ENCODE measurements at places on chromosomes 2 and 18. TPM values are rescaled to one million over a fixed set of nuclear protein-coding genes. Genes with fewer than 3 reads are reported as not detected.

DNA sequence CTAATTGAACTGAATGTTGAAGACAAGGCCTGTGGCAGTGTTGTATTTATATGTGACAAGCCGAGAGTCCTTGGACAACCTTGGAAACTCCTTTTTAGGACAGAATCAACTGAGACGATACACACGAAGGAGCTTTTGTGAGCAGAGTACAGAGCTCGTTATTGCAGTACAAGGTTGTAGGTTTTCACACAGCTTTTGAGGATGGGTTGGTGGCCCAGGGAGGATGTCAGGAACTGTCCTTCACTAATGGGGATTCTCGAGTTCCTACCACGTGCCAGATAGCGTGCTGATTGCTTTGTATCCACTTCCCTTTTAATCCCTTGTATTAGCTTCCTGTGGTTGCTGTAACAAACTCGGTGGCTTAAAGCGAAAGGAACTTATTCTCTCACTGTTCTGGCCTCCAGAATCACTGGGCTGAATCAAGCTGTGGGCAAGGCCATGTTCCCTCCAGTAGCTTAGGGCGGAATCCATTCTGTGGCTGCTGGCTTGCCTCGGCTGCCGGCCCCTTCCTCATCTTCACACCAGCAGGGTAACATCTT lies 20.2 kb downstream of the INPP4A start:
- no peak for DNase-seq

GRCh38 chr18:26460449-26461091 lies 87.8 kb downstream of the KCTD1 start:
- DNase-seq: no peak

GRCh38 chr2:234251326-234252271 lies 201.1 kb downstream of the SPP2 start:
- no peak for DNase-seq

DNA sequence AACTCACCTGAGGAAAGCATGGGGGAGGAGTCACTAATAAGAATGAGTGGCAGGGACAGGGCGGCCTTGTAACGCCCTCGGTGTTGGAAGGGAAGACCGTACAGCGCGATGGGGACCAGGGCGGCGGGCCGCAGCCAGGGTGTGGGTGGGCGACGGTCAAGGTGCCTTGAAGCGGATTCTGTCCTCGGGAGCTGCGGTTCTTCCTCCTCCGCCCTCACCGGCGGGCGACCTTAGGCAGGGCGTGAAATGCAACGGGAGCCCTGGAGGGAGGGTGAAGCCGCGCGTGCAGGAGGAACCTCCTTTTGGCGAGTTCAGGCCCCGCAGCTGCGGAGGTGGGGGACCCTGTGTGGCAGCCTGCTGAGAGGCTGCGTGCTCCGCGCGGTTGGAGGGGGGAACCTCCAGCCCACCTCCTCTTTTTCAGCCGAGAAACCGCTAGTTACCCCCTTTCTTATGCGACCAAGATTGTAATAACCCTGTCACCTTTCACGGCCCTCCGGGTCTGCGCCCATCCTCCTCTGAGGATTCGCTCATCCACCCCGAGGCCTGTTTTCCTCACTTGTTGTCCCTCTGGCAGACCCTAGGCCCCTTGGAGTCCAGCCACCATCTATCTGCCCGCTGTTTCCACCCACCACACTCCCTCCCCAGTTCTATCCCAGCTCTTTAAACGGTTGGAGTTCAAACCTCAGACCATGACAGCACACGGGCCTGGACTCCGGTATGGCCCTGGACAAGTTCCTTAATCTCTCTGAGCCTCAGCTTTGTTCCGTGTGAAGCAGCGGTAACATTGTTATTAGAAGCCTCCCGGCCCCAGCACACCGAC lies 823 bp upstream of the RNU2-63P start:
- DNase-seq: peak; percentile 45

- DNase-seq: no peak
Observed at GRCh38 chr2:153394686-153395085, 83.9 kb downstream of the RPRM start.

GRCh38 chr2:147663962-147664361 lies 180.9 kb upstream of the ACVR2A start:
- no peak for DNase-seq

DNA sequence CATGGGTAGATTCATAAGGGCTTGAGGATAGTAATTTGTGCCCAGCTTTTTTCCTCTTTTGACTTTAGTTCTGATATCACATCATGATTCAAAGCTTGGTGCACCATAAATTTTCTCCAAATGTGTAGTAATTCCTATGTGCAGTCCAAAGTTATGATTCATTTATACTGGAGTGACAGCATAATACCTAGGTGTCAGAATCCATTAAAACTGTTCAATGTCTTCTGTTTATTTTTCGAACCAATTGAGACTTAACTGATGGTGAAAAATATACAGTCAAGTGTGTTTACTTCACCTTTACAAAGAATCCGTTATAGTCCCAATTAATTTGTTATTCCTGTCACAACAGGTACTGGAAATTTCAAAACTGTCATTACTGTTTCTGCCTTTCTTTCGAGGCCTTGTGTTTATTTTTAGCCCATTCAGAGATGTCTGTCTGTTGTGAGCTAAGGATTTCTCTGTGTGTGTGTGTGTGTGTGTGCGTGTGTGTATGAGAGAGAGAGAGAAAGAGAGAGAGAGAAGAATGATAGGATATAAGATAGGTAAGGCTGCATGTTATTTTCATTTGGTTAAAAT lies 389.7 kb upstream of the ATP5MC3 start:
- DNase-seq: no peak

DNA sequence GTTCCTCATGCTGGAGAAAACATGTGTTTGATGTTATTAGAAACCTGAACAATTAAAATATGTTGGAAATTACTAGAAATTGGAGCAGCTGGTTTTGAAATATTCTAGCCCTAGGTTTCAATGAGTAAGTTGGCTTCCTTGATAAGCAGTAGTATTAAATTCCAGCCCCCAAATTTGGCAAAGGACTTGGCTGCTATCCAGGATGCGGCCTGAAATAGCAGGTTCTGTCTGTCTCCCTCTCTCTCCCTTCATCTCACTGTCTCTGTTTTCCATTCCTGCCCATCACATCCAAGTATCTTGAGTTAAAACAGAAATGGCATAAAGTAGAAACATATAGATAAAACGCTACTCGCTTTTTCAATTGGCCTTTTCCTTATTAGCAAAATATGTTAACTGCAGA lies 20.9 kb upstream of the GPR45 start:
- no peak for DNase-seq

- DNase-seq: no peak
Observed at GRCh38 chr18:36610258-36610657, 218.5 kb downstream of the TPGS2 start.

DNA sequence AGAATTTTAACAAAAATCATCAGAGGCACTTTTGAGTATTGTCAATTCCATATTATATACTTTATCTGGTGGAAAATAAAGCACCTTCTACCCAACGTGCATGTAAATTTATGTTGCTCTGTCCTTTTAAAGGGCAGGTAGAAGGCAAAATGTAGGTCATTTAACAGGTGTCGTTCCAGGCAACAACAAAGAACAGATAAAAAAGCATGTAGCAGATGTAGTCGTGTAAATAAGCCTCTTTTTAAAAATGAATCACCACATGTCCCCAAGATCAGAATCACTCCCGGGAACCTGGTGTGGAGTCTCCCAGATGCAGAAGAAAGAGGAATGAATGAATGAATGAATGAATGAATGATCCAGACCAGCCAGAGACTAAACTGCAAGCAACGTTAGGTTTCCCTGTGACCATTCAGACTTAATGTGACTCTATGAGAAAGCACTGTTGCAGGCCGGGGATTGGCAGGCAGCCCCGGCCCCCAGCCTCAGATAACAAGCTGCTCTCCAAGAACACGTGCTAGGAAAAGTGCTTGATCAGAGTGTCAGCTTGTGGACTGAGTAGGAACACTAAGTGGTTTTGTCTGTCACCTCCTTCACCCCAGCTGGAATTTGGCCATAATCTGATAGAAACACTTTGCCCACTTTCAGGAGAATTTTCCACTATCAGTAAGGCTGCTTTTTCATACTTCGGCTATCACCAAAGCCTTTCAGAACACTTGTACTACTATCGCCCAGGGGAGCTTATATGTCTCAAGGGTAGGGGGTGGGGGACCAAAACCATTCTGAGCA lies 100.6 kb downstream of the CDK15 start:
- no peak for DNase-seq

DNA sequence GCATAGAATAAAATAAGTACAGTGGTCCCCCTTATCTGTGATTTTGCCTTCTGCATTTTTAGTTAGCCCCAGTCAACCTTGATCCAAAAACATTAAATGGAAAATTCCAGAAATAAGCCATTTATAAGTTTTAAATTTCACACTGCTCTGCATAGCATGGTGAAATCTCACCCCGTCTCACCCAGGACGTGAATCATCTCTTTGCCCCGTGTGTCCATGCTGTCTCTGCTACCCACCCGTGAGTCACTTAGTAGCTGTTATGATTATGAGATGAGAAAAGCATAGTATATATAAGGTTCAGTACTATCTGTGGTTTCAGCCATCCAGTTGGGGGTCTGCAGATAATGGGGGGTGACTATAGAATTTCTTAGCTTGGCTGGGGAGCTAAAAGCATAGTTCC lies 67.3 kb downstream of the RHBDD1 start:
- no peak for DNase-seq

GRCh38 chr2:8680822-8681760 lies 765 bp upstream of the ID2 start:
- DNase-seq: no peak

- peak; percentile 61 for DNase-seq
Observed at GRCh38 chr2:38665854-38666555, at the start of gene GALM. Gene GALM, plus strand, starts transcription at chr2:38666114. Its CDS starts 48 bp downstream, at chr2:38666162.

DNA sequence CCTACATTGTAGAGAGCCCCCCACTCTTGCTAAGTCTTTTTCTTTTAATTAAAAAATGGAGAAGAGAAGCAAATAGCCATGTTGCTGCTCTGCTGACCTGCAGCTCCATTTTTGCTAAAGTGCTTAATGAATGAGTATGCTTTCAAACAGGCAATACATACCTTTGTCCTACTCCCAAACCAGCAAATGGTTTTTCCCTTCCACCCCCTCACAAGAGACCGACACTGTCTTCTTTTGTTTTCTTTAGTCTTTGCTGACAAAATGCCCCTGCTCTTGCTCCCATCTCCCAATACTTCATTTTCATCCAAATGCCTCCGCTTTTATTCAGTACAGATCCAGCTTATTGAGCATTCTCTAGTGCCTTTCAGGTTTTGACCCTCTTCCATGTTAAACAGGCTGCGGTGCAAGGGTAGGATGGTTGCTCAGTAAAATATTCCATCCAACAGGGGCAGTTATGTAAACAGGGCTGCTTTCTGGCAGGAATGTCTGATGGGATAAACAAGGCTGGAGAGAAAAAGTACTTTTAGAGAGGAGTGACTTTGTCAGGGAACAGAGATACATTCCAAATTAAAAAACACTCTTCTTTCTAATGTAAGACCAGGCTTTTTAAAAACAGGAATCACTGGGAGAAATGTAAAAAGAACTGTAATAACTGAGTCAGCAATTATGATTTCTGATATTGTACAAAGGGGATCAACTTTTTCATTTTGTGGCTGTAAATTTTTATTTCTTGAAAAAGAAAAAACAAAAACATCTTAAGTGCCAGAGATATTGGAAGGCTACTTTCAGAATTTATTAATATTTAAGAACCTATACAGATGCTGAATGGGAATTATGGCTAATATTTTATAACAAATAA lies 136.8 kb downstream of the MEP1B start:
- no peak for DNase-seq

DNA sequence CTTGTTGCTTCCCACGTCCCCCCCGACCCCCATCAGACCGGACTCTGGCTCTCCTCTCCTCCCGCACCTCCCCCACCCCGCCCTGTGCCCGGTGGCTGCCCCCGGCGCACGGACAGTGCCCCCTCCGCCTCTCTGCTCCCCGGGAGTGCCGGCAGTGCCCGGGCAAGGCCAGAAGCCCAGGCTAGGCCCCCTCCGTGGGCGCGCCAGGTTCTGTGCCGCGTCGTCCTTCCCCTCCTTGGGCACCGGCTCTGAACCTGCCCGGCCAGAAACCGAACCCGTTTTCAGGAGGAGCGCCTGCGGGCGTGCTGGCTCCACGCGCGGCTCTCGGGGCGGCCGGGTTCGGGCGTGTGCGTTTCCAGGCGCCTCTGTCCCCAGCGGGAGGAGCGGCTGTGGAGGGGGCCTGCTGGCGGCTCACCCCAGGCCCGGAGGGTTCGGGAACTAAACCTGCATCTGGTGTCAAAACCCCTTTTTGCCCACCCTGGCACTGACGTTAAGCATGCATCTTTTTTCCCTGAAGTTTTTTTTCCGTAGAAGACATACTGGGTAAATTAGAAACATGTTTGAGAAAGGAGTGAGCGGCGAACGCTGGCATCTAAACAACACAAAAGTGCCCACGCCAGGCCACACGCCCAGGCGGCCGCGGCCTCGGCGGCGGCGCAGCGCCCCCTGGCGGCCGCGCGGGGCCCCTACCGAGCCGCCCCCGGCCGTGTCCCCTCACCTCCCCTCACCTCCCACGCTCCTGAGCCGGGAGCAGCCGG lies 123.9 kb upstream of the SLC1A4 start:
- DNase-seq: no peak

DNA sequence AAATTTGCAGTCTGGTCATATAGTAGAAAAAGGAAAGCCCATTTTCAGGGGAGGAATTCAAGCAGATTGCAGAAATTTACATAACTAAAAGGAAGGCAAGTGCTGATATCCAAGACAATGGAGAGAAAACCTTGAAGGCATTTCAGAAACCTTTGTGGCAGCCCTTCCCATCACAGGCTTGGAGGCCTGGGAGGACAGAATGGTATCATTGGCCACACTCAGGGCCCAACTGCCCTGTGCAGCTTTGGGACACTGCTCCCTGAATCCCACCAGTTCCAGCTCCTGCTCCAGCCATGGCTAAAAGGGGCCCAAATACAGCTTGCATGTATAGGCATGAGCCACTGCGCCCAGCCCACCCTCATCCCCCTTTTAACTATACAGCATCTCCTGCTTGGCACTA lies 81.1 kb upstream of the NYAP2 start:
- DNase-seq: no peak

GRCh38 chr2:227370791-227371312 lies 8.3 kb downstream of the TM4SF20 start:
- DNase-seq: no peak

DNA sequence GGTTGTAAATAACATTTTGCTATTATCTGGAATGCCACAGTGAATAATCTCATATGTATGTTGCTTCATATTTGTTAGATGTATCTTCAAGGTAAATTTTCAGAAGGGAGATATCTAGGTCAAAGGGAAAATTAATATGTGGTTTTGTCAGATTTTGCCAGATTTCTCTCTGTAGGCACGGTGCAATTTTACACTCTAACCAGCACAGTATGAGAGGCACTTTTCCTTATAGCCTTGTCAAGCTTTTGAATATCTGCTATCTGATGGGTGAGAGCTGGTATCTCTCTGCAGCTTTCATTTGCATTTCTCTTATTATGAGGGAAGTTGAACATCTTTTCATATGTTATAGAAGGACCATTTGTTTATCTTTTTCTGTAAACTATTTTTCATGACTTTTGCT lies 175.7 kb upstream of the PGAP1 start:
- no peak for DNase-seq

Gene ARL5A
- 47.5 TPM for total RNA-seq

Gene IL36G
- total RNA-seq: not detected

Gene PLEKHH2
- 15.0 TPM for total RNA-seq

Gene SP110
- total RNA-seq: 6.2 TPM

Gene LANCL1
- total RNA-seq: 42.8 TPM

Gene AGFG1
- 98.5 TPM for total RNA-seq

Gene APOB
- total RNA-seq: 1.2 TPM

Gene TNS1
- total RNA-seq: 0.49 TPM

Gene MAPK4
- total RNA-seq: not detected

Gene COBLL1
- 4.4 TPM for total RNA-seq

Gene IL37
- not detected for total RNA-seq

Data from Panc1 (cell line).